Mammary epithelial cell (primary cell): ENCODE measurements at places on chromosomes 2 and 18.

DNA sequence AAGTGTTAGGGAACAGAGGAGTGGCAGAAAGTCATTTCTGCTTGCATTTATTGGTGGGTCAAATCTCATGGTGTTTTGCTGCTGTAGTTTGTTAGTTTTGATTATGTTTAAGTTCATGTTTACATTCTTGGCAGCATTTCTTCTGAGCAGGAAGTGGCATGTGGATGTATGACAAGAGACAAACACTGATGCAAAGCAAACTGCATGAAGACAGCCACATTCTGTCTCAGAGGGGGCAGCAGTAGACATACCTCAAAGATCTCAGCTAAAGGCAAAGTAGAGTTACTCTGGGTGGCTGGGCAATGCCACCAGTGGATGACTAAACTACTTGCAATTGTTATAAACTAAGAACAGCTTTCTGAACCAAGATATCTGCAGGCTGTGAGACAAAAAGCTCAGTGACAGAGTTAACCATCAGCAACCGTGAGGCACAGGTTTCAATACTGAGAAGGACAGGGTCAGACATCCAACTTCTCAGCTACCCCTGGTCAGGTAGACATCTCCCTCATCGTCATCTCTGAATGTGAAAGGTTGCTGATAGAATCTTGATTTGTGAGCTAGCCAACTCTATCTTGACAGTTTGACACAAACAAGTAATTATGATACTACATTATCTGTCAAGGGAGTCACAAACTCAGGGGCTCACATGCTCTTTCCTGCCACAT is 16.4 kb downstream of the GALNT3 start:
- DNase-seq = no peak

- no peak for DNase-seq
Observed at GRCh38 chr2:129481306-129482219, 497.9 kb upstream of the RAB6C start.

- no peak for DNase-seq
Observed at GRCh38 chr2:68279691-68280090, 27.4 kb upstream of the PPP3R1 start.

DNA sequence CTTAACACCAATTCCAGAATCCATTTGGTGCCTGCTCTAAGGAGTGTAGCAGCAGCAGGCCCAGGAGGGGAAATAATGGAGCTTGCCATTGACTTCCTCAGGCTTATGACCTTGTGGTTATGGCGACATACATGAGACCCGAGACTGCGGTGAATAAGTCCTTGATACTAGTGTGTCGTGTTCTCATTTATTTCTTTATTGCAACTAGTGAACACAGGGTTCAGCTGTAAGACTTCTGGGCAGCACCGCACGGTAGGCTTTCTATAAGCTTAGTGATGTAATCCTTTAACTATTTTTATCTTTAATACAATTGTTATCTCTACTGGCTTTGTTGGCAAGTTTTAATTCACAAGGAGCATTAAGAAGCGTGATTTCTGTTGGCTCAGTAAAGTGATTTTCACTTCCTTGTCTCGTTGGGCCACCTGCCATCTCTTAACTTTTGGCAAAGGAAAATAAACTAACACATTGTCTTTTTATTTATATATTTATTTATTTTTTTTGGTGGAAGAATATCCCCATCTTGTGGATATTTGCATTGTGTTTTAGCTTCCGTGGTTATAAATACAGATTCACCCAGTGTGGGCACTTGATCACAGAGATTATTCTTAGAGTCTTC is 139.8 kb downstream of the LTBP1 start:
- DNase-seq = no peak

- DNase-seq = no peak
Observed at GRCh38 chr2:113266431-113266830, 12.3 kb downstream of the PAX8 start.

- DNase-seq = no peak
Observed at GRCh38 chr18:60421356-60422118, 49.0 kb upstream of the MC4R start.

GRCh38 chr2:232528746-232529460 is 2.9 kb downstream of the CHRND start:
- peak; percentile 11 for DNase-seq

- no peak for DNase-seq
Observed at GRCh38 chr2:9247177-9247576, 40.6 kb downstream of the ASAP2 start.

- DNase-seq = peak; percentile 41
Observed at GRCh38 chr2:191748528-191749180, 70.7 kb downstream of the NABP1 start.

GRCh38 chr2:68352651-68353391 is 12.3 kb upstream of the PLEK start:
- DNase-seq = peak; percentile 17

GRCh38 chr2:8537562-8538155 is 144.2 kb upstream of the ID2 start:
- no peak for DNase-seq

DNA sequence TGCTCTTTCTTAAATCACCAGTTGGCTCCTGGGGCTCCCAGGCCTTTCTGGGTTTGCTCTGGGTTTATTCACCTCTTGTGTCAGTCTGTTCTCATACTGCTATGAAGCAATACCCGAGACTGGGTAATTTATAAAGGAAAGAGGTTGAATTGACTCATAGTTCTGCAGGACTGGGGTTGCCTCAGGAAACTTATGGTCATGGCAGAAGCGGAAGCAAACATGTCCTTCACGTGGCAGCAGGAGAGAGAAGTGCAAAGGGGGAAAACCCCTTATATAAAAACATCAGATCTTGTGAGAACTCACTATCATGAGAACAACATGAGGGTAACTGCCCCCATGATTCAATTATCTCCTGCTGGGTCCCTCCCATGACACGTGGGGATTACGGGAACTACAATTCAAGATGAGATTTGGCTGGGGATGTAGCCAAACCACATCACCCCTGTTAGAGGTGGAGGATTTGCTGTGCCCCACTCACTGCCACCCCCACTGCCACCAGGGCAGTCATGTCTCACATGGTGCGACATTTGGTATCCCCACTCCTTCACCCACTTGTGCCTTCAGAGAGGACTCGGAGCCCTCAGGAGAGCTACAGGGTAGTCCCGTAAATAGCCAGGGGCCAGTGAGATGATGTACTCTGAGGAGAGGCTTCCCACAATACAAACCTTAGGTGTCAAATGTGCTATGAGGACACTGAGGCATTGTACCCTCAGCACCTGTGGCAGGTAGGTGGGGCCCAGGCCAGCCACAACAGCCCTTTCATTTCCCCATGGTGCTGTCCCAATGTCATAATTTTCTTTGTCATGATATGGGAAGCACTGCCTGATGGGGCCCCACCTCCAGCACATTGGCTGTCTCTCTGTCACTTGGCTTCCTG is 35.7 kb downstream of the CDC42EP3 start:
- DNase-seq = peak; percentile 98

DNA sequence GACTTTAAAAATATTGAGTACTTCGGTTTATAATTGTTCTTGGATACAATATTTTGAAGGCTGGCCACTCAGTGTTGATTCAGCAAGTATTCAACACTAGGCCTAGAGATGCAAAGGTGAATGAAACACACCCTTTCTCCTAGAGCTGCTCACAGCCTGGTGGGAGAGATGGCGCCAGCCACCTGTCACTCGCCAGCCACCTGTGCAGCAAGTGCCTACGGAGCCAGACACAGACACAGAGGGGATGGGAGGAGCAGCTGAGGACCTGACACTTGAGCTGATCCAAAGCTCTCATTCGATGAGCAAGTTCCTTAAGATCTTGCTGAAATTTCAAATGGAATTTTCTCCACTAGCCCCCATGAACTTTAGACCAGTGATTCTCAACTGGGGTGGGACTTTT is 151.1 kb upstream of the RIOK3 start:
- DNase-seq = no peak

GRCh38 chr2:126932529-126932928 is 33.8 kb downstream of the TEX51 start:
- no peak for DNase-seq

- DNase-seq = no peak
Observed at GRCh38 chr2:200077838-200078237, 122.5 kb downstream of the MAIP1 start.

DNA sequence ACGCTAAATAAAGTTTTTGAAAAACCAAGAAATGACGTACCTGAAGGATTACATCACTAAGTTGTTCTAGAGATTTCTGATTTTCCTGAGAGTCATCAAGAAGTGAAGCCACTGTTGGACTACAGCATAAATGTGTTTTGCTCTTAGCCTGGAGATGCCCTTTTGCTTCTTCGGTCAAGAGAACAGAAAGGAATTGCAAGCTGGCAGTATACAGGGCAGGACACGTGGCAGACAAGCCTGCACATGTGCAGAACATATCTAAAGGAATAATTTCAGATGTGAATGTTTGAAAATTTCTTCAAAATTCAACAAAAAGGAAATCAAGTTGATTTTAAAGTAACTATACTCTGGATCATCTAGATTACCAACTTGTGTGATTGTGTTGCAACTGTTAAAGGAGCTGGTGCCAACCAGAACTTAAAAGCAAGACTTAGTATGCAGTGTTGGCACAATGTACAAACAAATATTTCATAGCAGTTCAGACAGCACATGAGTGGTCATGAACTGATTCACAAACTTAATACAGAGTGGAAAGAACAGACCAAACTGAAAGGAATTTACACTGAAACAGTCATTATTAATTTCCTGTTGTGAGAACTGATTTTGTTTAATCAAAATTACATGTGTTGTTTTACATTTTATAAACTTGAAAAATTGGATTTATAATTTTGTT is 100.4 kb upstream of the CD226 start:
- peak; percentile 83 for DNase-seq

DNA sequence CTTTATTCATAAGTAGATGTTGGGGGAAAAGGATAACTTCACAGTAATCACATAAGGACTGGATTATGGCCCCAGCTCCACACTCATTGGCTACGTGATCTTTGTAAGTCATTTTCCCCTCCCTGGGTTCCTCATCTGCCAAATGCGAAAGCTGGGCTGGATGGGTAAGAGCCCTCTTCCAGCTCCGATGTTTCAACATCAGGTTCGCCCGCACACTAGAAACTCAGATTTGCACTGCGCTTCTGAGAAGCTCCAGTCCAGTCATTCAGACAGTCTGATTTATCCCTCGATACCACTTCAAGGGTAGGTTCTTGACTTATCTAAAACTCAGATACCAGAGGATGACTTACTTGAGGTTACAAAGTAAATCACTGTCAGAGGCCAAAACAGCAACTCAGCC is 31.0 kb upstream of the RMDN2 start:
- no peak for DNase-seq

GRCh38 chr2:45380131-45380836 is 230.8 kb downstream of the SRBD1 start:
- peak; percentile 45 for DNase-seq

DNA sequence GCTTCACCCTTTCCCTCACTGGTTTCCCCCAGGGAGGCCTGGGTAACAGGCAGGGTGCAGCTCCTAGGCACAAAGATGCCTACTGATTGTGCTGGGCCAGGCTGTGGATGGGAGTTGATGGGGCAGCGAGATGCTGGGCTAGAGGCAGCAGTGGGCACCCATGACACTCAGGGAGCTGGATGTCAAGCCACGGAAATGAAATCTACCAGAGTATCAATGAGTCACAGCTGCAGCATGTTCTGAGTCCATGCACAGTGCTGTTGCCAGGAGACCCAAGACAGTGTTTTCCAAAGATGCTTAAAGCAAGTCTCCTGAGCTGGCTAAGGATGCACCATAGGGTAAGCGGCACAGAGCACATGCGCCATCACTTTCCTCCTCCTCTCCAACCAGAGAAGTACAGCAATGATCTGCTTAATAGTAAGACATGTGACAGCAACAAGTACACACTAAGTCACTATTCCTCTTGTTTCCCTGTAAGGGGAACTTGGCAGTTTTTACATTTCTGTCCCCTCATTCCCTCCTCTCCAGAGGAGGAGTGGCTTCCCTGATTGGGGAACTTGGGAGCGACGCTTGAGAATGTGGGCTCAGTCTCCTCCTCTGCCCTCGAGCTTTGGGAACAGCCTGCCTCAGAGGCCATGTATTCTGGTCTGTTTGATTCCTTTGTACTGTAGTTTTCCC is 57.2 kb downstream of the CDC42EP3 start:
- peak; percentile 80 for DNase-seq

DNA sequence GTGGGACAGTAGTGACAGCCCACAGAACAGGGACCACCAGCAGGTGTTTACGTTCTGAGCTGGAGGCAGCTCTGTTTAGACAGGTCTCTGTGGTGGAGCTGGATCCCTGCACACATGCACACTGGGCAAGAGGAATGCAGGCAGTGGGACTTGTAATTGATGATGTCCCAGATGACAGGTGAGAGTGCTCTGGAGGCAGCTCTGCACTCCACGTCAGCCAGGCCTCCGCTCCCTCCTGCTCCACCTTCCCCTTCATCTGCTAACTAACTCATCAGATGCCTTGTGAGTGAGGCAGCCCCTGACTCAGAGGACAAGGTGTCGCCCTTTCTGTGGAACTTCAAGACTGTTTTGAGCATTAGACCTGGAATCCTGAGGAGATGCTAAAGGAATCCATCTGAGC is 53.2 kb downstream of the SH3YL1 start:
- peak; percentile 79 for DNase-seq

GRCh38 chr2:45836316-45836715 is 184.8 kb downstream of the PRKCE start:
- DNase-seq = no peak

GRCh38 chr2:24814516-24814915 is 21.3 kb downstream of the CENPO start:
- no peak for DNase-seq

GRCh38 chr2:150383587-150383986 is 103.9 kb downstream of the RND3 start:
- no peak for DNase-seq

DNA sequence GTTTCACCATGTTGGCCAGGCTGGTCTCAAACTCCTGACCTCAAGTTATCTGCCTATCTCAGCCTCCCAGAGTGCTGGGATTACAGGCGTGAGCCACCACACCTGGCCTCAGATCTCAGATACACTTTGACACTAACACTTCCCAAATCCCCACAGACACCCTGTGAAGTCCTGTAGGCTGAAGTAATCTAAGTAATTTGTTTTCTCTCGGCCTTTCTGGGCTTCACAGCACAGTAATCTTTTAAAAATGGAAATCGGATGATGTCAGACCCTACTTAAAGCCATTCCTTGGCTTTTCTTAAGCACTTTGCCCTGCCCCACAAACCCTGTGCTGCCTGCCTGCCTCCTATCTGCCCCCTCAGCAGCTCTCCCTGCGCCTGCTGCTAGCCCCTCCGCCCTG is 16.2 kb downstream of the ATIC start:
- no peak for DNase-seq

DNA sequence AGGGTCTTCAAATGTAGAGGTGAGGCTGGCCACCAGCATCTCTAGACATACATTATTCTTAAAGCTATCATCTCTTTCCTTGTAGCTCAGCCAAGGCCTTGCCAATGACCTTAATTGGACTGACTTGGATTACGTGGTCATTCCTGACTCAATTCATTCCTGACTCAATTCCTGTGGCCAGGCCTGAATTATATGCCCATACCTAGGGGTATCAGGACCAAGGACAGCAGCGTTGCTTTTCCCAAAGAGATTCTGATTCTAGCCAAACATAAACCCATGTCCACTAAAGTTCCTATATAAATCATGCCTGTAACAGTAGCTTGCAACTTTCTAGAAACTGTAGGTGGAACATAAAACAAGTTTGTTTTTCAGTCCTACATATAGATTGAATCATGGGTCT is 231.7 kb downstream of the ARL6IP6 start:
- DNase-seq = peak; percentile 39

- no peak for DNase-seq
Observed at GRCh38 chr18:35343488-35343935, 708 bp downstream of the ZNF24 start.
